ENCODE measurements at places on chromosomes 12 and 14.
A peak's percentile ranks its signal among the peaks of the same experiment; 100 is the strongest.

GRCh38 chr12:44972746-44973421 lies 78.0 kb downstream of the DBX2 start:
- DNase-seq = peak; percentile 14

- no peak for DNase-seq
Measured at GRCh38 chr12:96244826-96245225, 50.7 kb downstream of the ELK3 start.

DNA sequence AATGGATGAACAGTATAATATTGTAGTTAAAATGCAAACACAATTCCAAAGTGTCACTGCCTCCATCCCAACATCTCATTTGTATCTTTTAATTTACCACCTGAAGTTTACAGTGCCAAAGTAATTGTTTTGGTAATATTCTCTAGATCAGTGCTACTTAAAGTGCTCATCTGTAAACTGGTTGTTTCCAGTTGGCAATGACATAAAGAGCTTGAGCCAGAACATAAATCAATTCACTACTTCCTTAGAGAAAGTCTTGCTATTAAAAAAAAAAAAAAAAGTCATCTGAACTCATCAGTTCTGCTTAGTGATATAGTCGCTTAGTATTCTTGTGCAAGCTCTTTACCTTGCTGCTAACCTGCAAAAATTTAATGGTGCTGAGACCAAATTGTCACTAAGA lies 16.4 kb downstream of the PLCZ1 start:
- DNase-seq = no peak

GRCh38 chr12:39831587-39832315 lies 212.1 kb upstream of the ABCD2 start:
- no peak for DNase-seq

GRCh38 chr12:20482491-20483054 lies 114.2 kb downstream of the PDE3A start:
- DNase-seq = no peak

DNA sequence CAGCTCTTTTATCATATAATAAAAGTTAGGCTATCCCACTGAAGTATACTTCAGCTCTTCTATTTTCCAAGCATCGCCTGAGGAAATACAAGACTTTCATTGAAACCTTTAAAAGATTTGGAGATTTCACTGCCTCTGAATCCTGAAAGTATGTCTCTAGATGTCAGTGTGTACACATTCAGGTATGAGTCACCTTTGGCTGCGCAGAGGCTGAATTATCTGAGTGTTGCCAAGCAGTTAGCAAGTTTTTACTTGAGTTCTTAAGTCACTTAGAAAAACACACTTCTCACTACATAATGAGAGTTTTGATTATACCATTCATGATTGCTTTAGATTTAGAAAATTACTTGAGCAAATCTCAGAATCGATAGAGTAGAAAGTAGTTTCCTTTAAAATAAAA lies 210.3 kb downstream of the TMTC2 start:
- DNase-seq = no peak

DNA sequence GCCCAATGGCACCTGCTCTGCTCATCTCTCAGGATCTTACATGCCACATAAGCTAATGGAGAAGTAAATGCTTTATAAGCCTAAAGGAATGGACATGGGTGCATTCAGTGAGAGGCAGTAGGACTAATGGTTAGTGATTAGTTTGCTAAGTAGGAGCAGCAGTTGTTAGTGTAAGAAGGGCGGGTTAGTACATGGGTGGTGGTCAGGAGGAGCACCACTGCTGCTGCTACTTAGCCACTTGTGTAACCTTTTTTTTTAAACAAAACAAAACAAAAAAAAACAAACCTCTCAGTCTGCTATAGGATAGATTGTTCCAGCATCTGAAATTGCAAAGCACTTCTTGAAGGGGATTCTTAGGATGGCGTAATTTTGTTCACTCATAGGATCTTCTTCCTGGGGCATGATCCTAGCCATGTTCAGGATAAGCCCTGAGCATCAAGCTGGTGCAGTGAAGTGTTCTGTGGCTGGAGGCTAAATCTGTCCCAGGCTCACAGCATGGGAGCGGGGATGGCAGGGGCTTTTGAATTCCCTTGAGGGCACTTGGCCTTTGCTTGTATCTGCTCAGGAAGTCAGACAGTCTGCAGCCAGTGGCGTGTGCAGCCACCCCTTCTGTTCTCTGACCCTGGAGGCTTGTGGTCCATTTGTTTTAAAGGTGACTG lies 63.6 kb downstream of the CHST11 start:
- DNase-seq = no peak

DNA sequence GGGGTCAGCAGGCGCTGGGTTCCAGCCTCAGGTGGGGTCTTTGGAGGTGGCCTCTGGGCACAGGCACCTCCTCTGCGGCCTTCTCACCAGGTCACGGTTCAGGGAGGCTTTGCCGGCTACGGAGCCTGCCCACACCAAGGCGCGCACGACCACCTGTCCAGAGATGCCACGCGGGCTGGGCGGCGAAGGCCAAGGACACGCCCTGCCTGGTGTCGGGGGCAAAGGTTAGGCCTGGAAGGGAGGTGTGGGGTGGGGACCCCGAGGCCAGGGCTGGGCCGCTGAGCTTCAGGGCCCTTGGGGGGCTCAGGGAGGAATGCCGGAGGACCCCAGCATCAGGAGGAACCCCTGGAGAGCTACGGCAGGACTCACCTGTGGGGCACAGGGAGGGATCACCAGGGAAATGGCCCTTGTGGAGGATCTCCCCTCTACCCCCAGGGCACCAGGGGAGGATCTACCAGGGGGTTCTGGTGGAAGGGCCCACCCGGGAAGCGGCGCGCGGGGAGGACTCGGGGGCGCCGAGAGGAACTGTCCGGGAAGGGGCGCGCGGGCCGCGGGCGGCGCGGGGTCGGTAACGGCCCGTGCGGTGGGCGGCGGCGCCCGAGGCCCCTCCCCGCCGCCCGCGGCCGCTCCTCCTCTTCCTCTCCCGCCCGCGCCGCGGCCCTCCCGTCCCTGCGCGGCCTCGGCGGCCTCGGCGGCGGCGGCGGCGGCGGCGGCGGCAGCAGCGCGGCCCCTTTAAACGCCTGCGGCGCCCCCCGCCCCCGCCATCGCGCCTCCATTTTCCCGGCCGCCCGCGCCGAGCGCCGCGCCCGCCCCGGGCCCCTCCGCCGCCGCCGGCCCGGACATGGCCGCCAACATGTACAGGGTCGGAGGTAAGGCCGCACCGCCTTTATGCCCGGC lies at the start of gene MTA1:
Gene MTA1, plus strand, starts transcription at position 633 of the 897 bp plus-strand sequence. Its CDS starts 209 bp downstream, at position 842.
- peak; percentile 45 for DNase-seq

DNA sequence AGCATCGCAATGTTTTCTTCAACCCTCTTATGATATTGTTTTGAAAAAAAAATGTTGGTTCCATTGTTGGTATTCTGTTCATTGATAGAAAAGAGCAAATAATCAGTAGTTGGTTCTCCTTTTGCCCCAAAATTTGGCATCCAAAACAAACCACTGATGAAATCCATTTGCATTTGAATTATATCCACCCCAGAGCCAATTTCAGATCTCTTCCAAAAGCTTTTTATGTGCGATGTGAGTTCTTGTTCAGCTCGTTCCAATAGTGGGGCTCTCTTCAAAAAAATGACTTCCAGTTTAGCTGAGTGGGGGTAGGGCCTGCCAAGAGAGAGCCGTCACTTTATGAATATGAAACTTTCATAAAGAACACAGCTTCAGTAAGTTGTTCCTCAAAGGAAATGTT lies 130.7 kb downstream of the DIO2 start:
- no peak for DNase-seq

- DNase-seq = no peak
Measured at GRCh38 chr12:204261-204678, 9.7 kb downstream of the SLC6A12 start.

DNA sequence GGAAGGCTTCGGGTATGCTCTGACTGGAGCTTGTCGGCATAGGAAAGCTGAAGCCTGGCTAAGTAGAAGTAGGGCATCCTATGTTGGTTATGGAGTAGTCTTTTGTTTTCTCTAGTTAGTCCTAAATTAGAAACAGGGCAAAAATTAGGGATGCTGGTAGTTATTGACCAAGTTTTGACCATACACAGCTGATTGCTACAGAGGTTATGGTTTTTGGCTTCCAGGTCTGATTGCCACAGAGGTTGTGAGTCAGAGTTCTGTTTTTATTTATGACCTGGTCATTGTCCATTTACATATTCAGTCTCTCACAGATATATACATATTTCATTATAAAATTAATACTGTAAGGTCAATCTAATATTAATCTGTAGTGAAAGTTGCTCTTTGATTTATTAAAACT lies 219.2 kb downstream of the FSCB start:
- no peak for DNase-seq

GRCh38 chr14:60984196-60984595 lies 3.2 kb downstream of the SLC38A6 start:
- peak; percentile 47 for DNase-seq

DNA sequence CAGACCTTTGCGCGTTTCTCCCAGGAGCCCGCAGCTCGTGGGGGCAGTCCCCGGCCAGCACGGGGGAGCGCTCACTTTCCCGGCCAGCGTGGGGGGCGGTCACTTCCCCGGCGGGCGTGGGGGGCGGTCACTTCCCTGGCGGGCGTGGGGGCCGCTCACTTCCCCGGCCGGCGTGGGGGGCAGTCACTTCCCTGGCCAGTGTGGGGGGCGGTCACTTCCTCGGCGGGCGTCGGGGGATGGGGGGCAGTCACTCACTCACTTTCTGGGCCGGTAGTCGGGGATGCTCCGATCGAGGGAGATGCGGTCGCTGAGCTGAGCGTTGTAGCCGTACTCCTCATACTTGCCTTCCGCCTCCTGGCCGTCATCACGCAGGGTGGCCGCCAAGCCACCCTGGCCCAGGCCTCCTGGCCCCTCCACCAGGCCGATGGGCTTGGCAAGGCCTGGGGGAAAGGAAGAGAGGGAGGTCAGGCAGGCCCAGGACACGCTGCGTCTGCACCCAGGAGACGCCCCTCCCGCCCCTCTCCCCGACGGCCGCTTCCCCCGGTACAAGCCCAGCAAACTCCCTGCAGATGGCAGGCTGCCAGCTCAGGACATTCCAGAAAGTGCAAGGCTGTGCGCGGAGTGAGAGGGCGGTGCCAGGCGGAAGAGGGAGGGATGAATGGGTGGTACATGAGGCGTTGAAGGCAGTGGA lies 43.3 kb downstream of the GALNT9 start:
- no peak for DNase-seq

GRCh38 chr12:69961246-69961645 lies 136.2 kb downstream of the MYRFL start:
- DNase-seq = no peak

DNA sequence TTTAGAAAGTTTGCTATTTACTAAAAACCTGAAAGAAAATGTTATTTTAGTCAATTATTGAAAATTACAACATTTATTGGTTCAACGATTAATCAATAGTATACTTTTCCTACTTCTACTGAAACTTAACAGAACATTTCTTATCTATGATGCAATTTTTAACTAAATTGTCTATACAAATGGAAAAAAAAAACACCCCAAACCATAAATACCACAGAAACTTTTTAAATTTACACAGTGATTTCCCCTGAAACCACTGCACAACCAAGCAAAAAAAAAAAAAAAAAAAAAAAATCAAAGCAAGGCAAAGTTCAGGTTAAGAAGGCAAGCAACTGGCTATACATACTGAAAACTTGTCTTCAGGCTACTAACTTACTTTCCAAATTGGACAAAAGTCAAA lies 71.9 kb upstream of the POC1B start:
- DNase-seq = no peak

DNA sequence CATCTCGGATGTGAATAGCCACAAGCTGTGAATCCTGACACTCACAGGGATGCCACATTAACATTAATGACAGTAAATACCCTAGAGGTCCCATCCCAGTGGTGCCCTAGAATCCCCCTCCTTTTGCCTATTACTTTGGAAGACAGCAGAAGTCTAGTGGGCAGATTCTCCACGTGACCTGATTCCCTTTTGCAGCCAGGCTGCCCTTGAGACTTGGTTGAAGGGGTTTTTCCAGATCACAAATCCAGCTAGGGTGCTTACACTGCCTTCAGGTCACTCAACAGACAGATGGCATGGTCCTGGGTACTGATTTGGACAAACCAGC lies 8.7 kb downstream of the HDAC7 start:
- DNase-seq = no peak

DNA sequence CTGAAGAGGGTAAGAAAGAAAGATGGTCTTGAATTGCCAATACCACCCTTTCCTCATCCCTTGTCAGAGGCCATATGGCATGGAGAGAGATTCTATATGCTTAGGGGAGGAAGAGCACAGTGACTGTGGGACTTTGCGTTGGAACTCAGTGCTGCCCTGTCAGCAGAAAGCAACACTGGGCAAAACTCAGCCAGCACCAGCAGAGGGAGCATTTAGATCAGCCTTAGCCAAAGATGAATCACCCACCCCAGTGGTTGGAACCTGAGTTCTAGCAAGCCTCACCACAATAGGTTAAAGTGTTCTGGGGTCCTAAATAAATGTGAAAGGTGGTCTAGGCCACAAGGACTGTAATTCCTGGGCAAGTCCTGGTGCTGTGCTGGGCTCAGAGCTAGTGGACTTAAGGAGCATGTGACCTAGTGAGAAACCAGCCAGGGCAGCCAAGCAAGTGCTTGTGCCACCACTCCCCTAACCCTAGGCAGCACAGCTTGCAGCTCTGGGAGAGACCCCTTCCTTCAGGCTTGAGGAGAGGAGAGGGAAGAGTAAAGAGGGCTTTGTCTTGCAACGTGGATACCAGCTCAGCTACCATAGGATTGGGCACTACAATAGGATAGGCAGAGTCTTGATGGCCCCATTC lies 11.4 kb upstream of the BCAT1 start:
- DNase-seq = peak; percentile 60

- no peak for DNase-seq
Measured at GRCh38 chr12:106956048-106956578, 406 bp downstream of the TMEM263 start.

GRCh38 chr12:97306147-97306546 lies 156.5 kb upstream of the RMST start:
- DNase-seq = peak; percentile 3

GRCh38 chr12:105933671-105934665 lies 204.8 kb downstream of the NUAK1 start:
- no peak for DNase-seq

GRCh38 chr14:70646705-70647104 lies 5.0 kb downstream of the TTC9 start:
- DNase-seq = no peak

- no peak for DNase-seq
Measured at GRCh38 chr12:63047146-63047545, 103.9 kb downstream of the AVPR1A start.

DNA sequence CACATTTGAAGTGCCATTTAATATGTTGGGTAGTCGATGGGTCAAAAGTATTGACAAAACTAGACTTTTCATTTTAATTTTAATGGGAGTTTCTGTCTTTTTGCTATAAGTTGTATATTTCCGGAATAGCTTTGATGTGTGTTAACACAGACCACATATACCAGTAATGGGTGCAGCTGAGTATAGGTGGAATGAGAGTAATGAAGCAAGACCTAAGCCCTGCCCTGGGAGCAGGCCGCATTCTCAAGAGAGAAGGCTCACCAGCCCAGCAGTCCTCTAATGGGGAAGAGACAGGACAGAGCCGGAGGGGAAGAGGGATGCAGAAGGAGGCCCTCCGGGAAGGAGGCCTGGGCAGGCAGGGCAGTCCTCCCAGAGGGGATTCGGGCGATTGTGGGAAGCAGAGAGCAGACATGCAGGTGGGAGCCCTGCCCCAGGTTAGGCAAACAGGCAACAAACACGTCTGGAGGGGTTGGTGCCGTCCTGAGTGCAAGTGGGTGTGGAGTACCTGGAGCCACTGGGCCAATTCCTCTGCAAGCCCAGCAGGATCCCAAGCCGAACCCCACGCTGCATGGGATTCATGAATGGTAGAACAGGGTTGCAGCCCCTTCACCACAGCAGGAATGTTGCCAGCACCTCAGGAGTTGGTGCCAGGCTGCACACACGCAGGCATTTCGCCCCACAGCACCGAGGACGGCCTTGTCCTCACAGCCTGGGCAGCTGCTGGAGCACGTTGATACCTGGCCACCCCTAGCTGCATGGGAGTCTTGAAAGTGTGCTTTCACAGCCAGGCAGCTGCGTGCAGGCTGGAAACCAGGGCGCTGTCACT lies 7.8 kb downstream of the CKB start:
- no peak for DNase-seq

All from common myeloid progenitor, CD34-positive (primary cell).